T-helper 2 cell (primary cell): ENCODE measurements at places on chromosomes 4 and X.

DNA sequence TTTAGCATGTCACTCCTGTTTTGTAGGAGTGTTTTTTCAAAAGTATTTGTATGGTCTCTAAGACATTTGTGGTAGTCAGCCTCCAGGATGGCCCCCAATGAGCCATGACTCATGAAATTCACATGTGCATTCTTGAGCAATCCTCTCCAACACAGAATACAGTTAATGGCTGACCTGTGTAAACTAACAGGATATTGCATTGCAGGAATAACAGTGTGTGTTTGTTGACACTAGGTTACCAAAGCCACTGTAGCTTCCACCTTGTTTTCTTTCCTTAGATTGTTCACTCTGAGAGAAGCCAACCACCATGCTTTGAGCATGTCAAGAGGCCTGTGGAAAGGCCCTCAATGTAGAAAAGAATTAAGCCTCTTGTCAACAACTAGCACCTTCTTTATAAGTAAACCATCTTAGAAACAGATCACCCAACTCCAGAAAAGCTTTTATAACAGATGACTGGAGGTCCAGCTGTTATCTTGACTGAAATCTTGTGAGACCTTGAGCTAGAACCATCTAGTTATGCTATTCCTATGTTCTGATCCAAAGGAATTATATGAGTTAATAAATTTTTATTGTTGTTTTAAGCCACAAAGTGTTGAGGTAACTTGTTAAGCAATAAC lies 28.5 kb downstream of the TBCK start:
- no peak for DNase-seq

GRCh38 chr4:153731239-153731638 lies 28.6 kb downstream of the RNF175 start:
- DNase-seq: no peak

DNA sequence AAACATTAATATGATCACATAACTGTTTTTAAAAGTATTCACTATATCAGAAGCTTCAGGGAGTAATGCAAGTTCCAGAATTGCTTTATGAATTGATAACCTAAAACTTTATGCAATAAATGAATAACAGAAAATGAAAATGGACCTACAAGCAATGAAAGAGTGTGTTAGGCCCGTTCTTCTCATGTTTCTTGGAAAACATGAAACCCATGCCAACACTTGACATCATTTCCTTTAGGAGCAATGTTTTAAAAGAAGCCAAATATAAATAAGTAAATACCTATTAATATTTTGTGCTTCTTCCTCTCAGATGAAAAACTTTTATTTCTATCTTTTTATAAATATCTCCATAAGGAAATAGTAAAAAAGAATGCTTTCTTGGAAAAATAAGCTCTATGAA lies 123.0 kb upstream of the GALNT7 start:
- no peak for DNase-seq

GRCh38 chr4:170425040-170425439 lies 335.3 kb upstream of the AADAT start:
- DNase-seq: no peak

DNA sequence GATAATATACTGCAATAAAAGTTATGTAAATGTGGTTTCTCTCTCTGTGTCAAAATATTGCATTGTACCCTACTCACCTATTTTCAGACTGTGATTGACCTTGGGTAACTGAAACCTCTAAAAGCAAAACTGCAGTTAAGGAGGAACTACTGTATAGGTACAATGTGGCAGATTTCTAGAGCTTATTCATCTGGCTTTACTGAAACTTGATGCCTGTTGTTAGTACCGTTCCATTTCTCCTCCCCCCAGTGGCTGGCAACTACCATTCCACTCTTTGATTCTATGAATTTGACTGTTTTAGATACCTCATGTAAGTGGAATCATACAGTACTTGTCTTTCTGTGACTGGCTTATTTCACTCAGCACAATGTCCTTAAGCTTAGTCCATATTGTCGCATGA lies 61.9 kb downstream of the HOPX start:
- DNase-seq: peak; percentile 8

- DNase-seq: no peak
Measured at GRCh38 chrX:34140816-34141215, 8.7 kb upstream of the FAM47A start.

- DNase-seq: no peak
Measured at GRCh38 chrX:71534773-71535544, 2.1 kb downstream of the OGT start.
